T follicular helper cell (primary cell): ENCODE measurements at places on chromosomes 3 and 15.

- DNase-seq, result no peak
These were observed 40.5 kb downstream of the FILIP1L start for GRCh38 chr3:100073714-100074307.

DNA sequence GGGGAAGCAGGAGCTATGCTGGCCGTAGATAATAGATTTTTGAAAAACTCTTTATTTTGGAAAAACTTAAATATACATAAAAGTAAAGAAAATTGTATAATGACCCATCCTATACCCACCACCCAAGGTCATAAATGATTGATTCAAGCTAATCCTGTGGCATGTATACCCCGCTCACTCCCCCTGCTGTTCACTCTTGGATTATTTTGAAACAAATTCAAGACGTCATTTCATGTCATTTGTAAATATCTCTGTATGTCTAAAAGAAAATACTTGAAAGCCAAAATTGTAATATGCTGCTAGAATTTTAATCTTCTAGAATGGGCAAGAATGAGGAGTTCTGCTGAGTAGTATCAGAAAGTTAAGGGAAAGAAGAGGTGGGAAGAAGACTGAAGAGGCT, 241.7 kb downstream of the FEZF2 start:
- DNase-seq, result no peak

DNA sequence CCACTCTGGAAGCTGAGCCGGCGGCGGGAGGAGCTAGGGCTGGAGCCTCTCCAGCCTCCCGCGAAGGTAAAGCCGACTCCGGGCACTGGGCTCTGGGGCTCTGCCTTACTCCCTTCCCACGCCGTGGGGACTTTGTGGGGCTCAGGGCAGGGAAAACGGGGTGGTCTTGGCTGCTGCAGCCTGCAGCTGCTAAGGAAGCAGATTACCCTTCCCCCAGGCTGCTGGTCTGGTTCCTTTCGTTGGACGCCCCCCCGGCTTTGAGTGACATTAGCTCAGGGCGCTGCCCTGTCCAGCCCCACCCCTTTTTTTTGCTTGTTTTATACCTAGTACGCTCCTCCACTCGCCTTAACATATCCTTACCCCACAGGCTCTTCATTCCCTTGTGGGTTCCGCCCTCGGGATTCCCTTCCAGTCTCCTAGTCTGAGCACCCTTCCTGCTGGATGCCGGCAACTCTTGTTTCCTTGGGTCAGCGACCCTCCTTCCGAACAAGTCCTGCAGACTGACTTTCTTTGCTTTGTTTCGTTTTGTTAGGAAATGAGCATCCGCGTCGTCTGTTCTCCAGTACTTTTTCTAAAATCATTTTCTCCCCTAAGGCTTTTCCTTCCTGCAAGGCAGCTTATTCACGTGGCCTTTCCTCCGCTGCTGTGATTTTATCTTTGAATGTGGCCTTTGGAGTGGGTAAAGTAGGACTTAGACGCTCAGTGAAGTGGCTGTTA, 551 bp downstream of the DNAJC13 start:
- DNase-seq, result no peak

- DNase-seq, result no peak
These were observed 18.5 kb downstream of the KBTBD8 start for GRCh38 chr3:67016522-67017080.

DNA sequence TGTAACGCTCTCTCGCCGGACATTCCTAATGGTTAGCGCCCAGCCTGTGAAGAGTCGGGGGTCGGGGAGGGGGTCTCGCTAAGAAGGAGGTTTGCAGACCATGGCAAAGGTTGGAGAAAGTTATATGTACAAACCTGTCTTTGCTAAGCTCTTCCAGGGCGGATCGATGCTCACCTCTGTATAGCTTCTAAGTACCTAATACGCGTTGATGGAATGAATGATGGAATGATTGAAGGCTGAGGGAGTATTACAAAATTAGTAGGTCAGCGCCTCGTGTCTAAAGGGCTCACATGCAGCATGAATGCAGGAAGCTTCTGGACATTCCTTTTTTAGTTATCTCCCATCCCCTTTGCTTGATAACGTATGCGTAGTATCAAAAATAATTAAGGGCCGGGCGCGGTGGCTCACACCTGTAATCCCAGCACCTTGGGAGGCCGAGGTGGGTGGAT, 305 bp upstream of the KPNA1 start:
- no peak for DNase-seq

DNA sequence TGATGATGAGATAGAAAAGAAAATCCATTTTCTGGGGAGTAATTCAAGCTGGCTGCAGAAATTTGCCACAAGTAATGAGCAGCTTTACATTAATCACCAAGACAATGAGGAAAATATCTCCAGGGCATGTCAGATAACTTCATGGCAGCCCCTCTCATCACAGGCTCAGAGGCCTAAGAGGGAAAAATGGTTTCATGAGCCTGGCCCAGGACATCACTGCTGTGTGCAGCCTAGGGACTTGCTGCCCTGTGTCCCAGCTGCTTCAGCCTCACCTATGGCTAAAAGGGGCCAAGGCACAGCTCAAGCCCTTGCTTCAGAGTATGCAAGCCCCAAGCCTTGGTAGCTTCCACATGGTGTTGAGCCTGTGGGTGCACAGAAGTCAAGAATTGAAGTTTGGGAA, 161.7 kb downstream of the OPA1 start:
- no peak for DNase-seq

- no peak for DNase-seq
These were observed 407.6 kb downstream of the ZIC1 start for GRCh38 chr3:147816752-147817151.

GRCh38 chr3:159028706-159029105, 226.9 kb downstream of the MFSD1 start:
- DNase-seq, result no peak

DNA sequence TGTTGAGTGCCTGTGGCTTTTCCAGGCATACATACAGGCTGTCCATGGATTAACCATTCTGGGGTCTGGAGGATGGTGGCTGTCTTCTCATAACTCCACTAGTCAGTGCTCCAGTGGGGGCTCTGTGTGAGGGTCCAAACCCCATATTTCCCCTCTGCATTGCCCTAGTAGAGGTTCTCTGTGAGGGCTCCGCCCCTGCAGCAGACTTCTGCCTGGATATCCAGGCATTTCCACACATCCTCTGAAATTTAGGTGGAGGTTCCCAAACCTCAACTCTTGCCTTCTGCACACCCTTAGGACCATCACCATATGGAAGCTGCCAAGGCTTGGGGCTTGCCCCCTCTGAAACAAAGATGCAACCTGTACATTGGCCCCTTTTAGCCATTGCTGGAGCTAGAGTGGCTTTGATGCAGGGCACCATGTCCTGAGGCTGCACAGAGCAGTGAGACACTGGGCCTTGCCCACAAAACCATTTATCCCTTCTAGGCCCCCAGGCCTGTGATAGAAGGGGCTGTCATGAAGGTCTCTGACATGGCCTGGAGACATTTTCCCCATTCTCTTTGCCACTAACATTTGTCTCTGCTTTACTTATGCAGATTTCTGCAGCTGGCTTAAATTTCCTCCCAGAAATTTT, 400.1 kb upstream of the MDFIC2 start:
- DNase-seq, result no peak

DNA sequence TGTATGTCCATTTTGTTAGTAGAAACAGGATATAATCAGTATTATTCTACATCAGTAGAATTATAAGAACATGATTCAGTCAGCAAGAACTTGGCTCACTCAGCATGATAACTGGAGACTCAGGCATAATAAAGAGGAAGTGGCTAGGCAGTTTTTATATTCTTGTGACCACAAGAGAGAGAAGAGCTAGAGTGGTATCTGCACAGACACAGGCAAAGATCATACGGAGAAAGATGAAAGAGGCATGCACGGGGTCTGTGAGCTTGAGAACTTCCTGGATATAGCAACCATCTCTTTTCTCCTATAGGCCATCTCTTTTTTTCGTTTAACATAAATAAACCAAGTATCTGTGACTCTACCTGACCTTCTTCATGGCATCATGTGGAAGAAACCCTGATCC, 46.8 kb downstream of the MYO5A start:
- DNase-seq, result peak; percentile 56

GRCh38 chr3:134368751-134369105, 5.5 kb downstream of the AMOTL2 start:
- DNase-seq, result no peak

GRCh38 chr3:64327100-64327804, 102.0 kb upstream of the PRICKLE2 start:
- DNase-seq, result no peak

DNA sequence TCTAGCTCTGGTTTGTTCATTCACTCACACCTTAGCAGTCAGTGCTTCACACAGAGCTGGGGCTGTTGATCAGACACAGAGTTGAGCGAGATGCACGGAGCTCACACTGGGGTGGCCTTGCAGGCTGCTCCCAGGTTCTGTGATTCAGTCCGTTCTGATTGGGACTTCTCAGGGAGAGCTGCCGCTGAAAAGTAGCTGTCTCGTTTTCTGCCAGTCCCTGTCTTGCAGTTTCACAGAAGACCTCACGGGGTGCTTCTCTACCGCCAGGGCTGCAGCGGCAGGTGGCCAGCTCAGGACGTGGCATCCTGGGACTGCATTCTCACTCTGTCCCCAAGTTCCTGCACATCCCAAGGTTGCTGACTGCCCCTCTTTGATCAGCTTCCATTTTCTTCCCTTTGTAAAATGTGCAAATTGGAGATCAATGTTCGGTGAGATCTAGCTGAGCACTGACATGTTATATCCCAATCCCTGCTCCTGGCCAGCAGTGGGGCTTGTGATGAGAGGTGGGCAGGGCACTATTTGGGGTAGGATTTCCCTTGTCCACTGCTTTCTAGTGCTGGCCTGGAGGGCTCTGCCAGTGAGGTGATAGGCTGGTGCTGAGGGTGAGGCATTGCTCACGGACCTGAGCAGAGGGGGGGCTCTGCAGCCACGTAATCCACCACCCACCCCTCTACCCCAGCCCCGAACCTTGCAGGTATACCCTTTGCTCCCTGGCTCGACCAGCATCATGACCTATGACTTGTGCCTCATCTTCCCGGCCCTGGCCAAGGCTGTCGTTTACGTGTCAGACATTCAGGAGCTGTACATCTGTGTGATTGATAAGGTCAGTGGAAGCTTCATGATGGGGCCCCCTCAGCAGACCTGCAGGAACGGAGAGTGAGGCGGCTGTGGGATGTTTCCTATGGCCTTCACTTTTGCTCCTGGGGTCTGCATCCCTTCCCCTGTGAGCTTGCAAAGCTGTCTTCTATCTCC, 5.3 kb upstream of the TXNRD3 start:
- DNase-seq, result no peak

- DNase-seq, result no peak
These were observed 24.4 kb upstream of the PLA2G4E start for GRCh38 chr15:42045211-42045615.

GRCh38 chr3:75180235-75180944, 483.7 kb upstream of the FRG2C start:
- no peak for DNase-seq

DNA sequence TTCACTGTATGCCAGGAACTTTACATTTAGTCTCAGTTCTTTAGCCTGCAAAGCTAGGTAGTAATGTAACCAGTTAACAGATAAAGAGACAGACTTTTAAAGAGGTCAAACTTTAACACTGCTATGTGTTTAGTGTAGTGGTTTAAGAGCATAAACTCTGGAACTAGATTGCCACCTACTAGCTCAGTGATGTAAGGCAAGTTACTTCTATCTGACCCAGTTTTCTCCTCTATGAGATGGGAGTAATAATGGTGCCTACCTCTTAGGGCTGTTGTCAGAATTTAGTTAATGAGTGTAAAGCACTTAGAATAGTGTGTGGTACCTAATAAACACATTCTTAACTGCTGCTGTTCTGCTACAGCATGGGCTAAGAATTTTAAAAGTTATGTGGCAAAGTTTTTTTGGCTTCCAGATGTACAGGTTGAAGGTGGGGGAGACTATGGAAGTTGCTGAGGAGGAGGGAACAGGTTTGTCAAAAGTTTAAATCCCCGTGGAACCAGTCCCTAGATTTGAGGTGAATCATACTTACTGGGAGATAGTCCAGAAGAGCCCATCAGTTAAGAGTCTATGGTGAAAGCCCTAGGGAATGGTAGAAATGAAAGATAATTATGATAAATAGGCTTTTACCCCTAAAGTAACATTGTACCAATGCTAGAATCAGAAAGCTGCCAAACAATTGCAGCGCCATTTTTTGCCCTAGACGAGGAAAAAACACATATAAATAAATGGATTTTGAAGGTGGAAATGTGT, 13.9 kb downstream of the TSC22D2 start:
- no peak for DNase-seq

DNA sequence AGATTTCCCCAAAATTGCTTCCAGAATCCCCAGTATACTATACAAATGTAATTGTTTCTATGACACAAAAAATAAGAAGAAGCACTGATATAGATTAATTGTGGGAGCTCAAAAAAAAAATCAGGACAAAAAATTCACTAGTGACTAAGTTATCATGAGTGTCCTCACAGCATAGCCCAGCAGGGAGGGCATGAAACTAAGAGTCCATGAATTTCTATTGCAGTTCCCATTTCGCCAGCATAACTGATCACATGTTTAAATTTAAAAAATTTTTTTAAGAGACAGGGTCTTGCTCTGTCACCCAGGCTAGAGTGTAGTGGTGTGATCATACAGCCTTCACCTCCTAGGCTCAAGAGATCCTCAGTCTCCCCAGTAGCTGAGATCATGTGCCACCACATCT, 10.6 kb downstream of the NCEH1 start:
- DNase-seq, result no peak

- no peak for DNase-seq
These were observed at the start of gene EFHB for GRCh38 chr3:19934098-19934566. Gene EFHB, minus strand, starts transcription at chr3:19934217. Its CDS starts 199 bp downstream, at chr3:19934018.

GRCh38 chr3:135944831-135945230, 20.7 kb upstream of the PPP2R3A start:
- no peak for DNase-seq

DNA sequence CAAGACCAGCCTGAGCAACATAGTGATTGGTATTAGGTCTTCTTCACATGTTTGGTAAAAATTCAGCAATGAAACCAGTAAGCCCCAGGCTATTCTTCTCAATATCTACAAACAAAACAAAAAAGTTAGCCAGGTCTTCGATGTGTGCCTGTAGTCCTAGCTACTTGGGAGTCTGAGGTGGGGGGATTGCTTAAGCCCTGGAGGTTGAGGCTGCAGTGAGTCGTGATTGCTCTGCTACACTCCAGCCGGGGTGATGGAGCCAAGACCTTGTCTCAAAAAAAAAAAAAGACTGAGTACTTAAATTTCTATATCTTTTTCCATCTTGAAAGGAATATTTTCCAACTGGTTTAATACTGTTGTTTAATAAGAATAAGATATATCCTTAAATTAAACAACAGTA, 106.8 kb downstream of the MBNL1 start:
- DNase-seq, result no peak

DNA sequence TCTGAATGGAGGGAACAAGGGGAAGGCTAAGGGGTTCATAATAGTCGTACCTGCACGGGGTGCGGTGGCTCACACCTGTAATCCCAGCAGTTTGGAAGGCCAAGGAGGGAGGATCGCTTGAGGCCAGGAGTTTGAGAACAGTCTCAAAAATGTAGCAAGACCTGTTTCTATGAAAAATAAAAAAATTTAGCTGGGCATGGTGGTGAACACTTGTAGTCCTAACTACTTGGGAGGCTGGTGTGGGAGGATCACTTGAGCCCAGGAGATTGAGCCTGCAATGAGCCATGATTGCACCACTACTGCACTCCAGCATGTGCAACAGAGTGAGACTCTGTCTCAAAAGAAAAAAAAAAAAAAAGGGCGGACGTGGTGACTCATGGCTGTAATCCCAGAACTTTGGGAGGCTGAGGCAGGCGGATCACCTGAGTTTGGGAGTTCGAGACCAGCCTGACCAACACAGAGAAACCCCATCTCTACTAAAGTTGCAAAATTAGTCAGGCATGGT, 17.9 kb upstream of the HDAC11 start:
- no peak for DNase-seq

GRCh38 chr3:117306299-117306698, 596.7 kb downstream of the TUSC7 start:
- no peak for DNase-seq

GRCh38 chr3:186452517-186452916, 90.5 kb upstream of the DGKG start:
- no peak for DNase-seq
